ENCODE measurements at places on chromosomes 11 and 22.

- DNase-seq: peak; percentile 7
Observed at GRCh38 chr11:48161951-48162884, 54.4 kb upstream of the OR4B1 start.

DNA sequence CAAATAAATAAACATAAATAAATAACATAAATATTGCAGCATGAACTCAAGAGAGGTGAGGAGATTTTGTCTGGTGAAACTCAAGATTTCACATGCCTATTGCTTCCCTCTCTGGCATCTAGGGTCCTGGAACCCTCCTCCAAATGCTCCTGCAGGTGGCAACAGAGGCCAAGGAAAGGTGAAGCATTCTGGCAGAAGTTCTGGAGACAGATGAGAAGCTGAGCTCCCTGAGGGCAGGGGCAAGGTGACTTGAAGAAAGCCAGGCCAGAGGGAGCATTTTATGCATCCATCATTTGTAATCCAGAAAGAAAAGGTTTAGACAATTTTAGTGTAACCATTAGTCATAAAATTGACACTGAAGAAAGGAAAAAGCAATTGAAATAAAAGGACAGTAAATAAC lies 64.9 kb downstream of the ENDOD1 start:
- no peak for DNase-seq

GRCh38 chr22:19713245-19713644 lies 1.1 kb upstream of the SEPTIN5 start:
- no peak for DNase-seq

- no peak for DNase-seq
Observed at GRCh38 chr22:27168681-27169080, 511.3 kb downstream of the MIAT start.

- DNase-seq: peak; percentile 47
Observed at GRCh38 chr11:83723999-83724398, 437.8 kb upstream of the CCDC90B start.

- DNase-seq: no peak
Observed at GRCh38 chr11:74672332-74672955, 58.8 kb downstream of the CHRDL2 start.

- DNase-seq: no peak
Observed at GRCh38 chr22:49107561-49107960, 720.1 kb downstream of the BRD1 start.

- DNase-seq: peak; percentile 74
Observed at GRCh38 chr22:49046546-49047361, 780.9 kb downstream of the BRD1 start.

GRCh38 chr22:44892803-44893730 lies 116.7 kb downstream of the PHF21B start:
- no peak for DNase-seq

- DNase-seq: no peak
Observed at GRCh38 chr11:79150966-79151365, 289.9 kb downstream of the TENM4 start.

DNA sequence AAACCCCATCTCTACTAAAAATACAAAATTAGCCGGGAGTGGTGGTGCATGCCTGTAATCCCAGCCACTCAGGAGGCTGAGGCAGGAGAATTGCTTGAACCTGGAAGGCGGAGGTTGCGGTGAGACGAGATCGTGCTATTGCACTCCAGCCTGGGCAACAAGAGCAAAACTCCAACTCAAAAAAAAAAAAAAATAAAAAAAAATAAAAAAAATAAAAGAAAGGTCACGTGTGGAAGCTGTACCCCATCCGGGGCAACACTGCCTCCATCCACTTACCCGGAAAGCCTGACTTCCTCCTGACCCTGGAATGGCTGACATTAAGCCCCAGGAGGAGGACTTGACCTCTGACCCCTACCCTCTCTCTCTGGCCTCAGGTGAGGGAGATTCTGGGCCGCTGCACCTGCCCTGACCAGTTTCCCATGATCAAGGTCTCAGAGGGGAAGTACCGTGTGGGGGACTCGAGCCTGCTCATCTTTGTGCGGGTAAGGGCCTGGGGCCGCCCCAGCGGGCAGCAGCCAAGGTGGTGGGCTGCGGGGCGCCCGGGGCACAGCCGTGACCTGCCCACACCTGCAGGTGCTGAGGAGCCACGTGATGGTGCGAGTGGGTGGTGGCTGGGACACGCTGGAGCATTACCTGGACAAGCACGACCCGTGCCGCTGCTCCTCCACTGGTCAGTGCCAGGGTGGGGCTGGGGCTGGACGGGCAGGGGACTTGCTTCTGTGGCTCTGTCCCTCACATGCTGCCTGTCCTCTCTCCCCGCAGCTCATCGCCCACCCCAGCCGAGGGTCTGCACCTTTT lies 3.8 kb downstream of the GAS2L1 start:
- DNase-seq: no peak

- no peak for DNase-seq
Observed at GRCh38 chr22:48696371-48696770, 1131.3 kb downstream of the BRD1 start.

DNA sequence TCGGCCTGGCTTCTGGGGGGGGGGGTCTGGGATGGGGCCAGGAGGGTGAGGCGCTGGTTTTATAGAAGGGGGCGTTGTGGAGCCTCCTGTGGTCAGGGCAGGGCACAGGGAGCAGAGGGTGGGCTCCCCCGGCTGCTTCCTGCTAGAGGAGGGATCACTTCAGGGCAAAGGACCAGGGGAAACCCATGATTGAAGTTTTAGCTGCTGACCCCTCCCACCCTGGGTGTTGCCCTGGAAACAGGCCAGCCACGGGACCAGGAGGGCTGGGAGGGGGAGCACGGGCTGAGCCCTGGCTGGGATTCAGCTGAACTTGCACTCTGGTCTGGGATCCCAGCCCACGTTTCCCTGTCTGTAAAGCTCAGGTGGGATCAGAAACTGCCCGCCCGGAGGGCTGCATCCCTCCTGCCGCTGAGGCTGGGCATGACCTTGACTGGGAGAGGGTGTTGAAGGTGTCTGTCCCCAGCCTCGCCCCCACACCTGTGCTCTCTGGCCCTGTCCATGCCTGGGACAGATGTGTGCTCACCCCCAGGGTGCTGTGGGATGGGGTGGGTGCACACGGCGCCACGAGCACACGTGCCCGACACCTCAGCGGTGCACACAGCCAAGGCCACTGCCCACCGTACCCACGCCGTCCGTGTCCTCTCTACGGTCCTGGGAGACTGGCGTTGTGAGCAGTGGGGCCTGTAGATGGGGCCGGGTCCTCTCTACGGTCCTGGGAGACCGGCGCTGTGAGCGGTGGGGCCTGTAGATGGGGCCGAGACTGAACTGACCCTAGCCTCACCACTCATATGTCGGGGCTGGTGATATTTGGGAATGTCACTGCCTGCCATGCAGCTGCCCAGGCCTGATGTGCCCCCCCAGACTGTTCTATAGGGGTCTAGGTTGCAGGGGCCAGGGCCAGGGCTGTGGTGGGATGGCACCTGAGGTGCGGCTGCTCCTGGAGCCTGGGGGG lies 2.3 kb downstream of the TSPAN4 start:
- DNase-seq: peak; percentile 57

GRCh38 chr22:48782326-48782725 lies 1045.3 kb downstream of the BRD1 start:
- no peak for DNase-seq

DNA sequence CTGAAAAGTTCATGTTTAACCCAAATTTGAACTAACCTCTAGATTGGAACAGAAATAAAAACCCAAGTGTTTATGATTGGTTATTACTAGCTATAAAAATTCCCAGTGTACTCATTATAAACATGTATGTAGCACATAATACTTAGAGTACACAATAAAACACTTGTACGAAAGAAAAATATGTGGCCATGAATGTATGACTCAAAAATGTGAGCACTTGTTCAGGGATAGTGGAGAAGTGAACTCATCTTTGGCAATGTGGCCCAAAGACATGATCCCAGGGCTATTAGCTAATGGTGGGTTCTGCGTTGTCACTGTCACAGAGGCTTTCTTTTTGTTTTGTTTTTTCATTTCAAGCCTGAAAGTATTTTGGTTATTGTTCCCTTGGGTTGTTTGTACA lies 72.0 kb downstream of the PPFIBP2 start:
- DNase-seq: no peak

DNA sequence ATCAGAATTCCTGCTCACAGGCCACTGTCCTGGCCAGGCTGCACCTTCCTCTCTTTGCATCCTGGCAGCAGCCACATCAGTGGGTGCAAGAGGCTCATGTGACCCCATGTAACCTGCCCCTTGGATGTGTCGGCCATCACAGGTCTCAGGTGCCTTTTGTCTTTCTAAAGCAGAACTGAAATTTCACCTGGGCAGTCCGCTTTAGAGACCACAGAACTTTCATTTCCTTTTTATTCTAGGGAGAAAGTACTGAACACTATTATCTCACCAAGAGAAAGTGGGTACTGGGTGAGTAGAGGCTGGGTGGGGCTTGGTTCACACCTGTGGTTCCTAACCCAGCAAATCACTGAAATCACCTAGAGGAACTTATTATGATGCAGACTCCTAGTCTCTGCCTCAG lies 51.7 kb upstream of the NUP160 start:
- DNase-seq: no peak

- DNase-seq: no peak
Observed at GRCh38 chr11:61332281-61332796, 566 bp downstream of the DDB1 start.

- no peak for DNase-seq
Observed at GRCh38 chr11:18294862-18295261, 27.1 kb downstream of the HPS5 start.

GRCh38 chr11:85652786-85653447 lies 5.2 kb downstream of the TMEM126A start:
- DNase-seq: no peak

DNA sequence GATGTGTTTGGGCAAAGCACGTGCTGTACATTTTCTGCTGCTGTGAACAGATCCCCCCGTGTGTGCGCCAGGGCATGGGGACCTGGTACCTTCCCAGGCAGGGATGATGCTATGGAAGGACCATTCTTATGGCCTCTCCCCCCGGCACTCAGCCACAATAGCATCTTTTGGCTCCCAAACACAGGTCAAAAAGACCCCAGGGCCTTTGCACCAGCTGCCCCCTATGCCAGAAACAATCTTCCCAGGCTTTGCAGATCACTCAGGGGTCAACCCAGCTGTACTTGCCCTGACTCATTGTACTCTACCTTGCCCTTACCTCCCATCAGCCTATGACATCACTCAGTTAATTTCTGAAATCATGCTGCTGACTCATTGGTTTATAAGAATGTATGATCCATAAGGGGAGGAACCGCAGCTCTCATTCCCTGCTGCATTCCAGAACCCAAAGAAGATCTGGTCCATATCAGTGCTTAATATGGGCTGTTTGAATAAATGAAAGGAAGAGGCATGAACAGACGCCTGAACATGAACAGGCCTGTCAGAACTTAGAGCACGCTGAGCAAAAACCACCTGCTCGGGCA lies 100.7 kb downstream of the CELSR1 start:
- no peak for DNase-seq

DNA sequence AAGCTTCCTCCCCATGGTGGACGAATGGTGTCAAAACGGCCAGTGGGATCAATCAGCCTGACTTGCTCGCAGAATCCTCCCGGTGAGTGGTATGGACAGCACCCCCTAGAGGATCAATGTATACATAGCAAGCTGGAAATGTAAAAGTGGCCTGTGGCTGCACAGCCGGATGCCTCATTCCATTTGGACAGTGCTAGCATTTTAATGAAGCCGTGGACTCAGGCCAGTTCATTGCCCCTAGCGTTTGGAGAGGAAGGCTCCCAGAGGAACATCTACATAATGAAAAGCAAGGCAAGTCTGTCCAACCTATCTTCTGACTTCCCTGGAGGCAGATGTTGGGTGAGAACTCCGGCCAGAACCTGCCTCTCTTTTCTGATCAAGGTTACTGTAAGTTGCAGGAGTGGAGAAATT lies 942.3 kb downstream of the NTM start:
- peak; percentile 45 for DNase-seq

- no peak for DNase-seq
Observed at GRCh38 chr22:46297151-46297812, 612 bp downstream of the GTSE1 start.

DNA sequence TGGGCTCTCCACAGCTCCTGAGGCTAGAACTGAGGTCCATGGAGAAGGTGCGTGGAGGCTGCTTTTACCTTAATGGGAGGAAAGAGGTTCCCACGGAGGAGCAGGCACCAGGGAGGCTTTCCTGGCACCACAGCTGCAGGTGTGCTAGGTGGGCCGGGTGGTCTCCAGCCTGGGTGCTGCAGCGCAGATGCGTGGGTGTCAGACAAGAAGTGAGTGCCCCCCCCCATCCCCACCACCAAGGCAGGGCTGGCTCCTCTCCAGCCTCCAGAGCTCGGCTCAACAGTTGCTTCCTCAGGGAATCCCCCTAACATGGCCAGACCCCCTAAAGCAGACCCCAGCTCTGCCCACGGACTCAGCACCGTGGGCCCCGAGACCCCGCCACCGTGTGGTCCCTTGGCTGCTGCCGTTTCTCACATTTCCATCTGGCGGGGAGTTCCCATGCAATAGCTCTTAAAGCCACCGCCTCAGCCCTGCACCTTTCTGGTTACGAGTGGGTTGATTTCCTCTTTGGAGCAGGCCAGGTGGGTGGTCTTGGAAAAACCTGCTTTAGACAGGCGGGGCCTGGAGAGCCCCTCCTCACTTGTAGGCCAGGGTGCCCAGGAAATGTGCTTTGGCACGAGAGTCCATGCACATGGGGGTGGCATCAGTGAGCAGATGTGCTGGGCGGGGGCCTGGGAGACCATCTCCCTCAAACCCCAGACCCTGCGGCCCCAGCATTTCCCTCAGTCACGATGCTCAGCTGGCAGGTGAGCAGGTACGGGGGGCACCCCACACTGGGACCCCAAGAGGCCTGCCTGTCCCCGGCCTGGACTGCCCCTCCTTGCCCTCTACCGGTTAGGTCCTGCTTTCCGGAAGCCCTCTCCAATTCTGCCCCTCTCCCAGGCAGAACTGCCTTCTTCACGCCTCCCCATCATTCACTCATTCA lies 93.7 kb downstream of the ARHGAP8 start:
- DNase-seq: no peak

DNA sequence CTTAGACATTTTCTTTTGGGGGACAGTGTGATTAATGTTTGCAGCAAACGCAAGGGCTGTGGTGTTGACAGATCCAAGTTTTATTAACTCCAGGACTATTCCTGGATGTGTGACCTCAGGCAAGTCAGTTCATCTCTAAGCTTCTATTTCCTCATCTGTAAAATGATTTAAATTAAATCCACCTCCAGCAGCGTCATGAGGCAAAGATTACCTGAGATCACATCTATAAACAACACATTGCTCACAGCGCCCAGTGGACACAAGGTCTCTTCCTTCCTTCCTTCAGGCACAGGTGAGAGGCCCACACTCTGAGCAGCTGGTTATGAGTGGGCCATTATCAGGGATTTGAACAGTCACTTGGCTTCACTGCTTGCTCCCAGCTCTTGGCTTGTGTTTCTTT lies 111.2 kb upstream of the RASSF10 start:
- no peak for DNase-seq

GRCh38 chr11:129815596-129816461 lies at the start of gene TMEM45B:
TMEM45B (plus strand) TSS chr11:129815848; CDS start chr11:129852483, 36,635 bp downstream.
- no peak for DNase-seq

- DNase-seq: no peak
Observed at GRCh38 chr11:30049214-30049613, 32.4 kb upstream of the KCNA4 start.

Measured in Ammon's horn (tissue), 1 donor.